ENCODE measurements at places on chromosomes 5 and 9.

DNA sequence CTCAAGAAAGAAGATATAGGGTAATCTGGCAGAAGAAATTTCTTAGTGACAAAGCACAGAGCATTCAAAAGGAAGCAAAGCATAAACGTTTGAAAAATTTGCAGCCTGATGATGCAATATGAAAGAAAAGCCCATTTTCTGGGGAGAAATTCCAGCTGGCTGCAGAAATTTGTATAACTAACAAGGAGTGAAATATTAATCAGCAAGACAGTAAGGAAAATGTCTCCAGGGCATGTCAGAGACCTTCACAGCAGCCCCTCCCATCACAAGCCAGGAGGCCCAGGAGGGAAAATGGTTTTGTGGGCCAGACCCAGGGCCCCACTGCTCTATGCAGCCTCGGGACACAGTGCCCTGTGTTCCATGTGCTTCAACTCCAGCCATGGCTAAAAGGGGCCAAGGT lies 359.4 kb downstream of the HINT1 start:
- no peak for DNase-seq

DNA sequence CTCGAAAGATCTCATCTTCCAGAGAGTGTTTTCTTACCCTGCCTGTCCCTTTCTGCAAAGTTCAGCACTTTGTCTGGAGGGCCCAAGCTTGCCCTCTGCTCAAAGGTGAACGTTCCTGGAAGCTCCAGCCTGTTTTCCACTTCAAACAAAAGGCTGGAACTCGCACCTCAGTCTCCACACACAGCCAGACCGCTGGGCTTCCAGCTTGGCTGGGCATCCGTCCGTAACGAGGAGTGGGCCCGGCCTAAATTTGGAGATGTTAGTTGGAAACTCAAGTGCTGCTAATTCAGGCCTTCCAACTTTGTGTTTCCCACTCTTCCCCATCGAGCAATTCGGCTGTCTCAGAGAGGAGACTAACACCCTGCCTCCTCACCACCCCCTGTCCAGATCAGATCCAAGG lies 35.1 kb downstream of the FGF18 start:
- no peak for DNase-seq

DNA sequence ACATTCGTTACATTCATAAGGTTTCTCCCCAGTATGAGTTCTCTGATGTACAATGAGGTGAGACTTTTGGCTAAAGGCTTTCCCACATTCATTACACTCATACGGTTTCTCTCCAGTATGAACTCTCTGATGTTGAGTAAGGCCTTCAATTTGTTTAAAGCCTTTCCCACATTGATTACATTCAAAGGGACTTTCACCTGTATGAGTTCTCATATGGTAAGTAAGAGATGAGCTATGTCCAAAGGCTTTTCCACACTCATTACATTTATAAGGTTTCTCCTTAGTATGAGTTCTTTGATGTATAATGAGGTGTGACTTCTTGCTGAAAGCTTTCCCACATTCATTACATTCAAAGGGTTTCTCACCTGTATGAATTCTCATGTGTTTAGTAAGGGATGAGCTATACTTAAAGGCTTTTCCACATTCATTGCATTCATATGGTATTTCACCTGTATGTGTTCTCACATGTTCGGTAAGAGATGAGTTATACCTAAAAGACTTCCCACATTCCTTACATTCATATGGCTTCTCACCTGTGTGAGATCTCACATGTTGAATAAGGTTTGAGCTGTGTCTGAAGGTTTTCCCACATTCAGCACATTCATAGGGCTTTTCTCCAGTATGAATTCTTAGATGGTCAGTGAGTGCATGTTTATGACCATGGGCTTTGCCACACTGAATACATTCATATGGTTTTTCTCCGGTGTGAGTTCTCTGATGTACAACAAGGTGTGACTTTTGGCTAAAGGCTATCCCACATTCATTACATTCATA lies 13.5 kb downstream of the ZFP37 start:
- no peak for DNase-seq

- no peak for DNase-seq
These were observed 113.9 kb upstream of the SLC12A2 start for GRCh38 chr5:127969651-127970050.

GRCh38 chr5:160750938-160751657 lies 100.9 kb downstream of the ATP10B start:
- no peak for DNase-seq

DNA sequence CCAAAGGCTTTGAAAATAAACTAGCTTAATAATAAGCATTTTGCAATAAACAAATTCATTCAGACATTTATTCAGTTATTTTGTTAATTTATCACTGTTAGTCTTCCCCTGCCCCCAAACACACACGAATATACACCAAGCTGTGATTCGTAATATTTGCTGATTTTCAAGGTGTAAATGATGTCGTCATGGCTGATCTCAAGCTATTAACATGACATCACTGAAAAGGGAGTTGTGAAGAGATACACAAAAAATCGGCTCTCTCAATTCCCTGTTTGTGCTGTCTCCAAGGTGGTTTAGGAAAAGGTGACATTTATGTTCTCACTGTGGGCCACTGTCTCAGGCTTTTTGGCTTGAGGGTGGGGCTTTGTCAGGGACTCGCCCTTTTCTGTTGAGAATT lies 413.3 kb downstream of the CDH9 start:
- no peak for DNase-seq

GRCh38 chr5:89218364-89218763 lies 335.4 kb upstream of the MEF2C start:
- no peak for DNase-seq

GRCh38 chr5:161660806-161661205 lies 24.7 kb upstream of the GABRA6 start:
- DNase-seq = no peak

DNA sequence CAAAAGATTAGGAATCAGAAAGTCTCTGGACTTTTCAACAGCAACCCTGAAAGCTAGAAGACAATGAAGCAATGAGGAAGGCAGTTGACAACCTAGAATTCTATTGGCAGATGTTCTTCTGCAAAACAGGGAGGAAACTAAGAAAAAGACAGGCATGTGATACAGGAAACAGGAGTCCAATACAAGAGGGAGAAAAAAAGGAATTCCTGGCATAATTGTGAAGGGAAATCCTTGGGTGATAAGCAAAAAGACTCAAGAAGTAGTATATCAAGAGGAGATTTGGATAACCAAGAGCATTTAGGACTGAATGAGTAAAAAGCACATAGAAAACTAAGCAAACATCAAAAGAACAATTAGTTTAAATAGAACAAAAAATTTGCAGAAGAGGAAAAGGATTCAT lies 58.6 kb downstream of the LPAR1 start:
- no peak for DNase-seq

DNA sequence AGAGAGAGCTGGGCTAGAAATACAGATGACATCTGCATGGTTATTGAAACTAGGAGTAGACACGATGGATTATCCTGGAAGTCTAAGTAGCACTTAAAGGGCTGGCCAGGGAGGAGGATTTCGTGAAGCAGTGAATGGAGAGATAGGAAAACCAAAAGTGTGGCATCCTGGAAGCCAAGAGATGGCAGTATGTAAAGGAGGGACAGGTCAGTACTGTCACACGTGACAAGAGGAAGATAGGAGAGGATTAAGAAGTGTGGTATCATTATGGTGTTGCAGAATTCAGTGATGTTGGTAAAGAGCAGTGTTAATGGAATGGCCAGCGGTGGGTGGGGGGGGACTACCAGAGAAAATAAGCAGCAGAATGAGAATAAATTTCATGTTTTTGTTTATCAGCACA lies 11.7 kb downstream of the RAD23B start:
- no peak for DNase-seq

DNA sequence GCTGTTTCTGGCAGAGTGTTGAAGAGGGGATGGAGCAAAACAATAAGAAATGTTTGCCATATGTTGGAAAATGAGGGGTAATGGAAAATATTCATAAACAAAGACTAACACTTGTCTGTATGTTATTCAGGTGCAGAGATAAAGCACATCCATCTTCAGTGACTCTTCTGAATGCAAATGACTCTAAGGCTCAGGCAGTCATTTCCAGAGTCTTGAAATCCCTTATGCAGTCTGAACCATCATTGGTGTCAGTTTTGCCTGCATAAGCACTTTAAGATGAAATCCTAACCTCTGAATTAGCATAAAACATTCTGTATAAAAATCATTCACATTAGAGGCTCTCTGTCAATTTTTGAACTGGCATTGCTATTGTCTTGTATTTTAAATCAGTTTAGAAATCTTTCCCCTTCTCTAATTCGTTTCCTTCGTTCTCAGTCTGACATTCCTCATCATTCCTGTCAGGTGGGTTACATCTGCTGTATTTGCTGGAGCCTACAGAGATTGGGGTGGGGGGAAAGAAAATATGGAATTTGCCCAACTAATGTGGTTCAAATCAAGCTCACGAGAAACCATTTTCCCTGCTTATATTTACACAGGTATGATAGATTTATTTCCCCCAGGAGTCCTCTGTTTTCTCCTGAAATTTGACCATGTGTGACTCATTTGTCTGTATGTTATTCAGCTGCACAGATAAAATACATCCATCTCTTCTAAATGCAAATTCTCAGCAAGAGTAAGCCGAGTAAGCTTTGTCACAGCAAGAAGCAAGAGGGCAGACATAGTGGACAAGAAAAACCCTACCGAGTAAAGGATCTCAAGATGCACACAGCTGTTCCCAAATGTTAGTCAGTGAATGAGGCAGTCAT lies 31.6 kb downstream of the ENC1 start:
- no peak for DNase-seq

DNA sequence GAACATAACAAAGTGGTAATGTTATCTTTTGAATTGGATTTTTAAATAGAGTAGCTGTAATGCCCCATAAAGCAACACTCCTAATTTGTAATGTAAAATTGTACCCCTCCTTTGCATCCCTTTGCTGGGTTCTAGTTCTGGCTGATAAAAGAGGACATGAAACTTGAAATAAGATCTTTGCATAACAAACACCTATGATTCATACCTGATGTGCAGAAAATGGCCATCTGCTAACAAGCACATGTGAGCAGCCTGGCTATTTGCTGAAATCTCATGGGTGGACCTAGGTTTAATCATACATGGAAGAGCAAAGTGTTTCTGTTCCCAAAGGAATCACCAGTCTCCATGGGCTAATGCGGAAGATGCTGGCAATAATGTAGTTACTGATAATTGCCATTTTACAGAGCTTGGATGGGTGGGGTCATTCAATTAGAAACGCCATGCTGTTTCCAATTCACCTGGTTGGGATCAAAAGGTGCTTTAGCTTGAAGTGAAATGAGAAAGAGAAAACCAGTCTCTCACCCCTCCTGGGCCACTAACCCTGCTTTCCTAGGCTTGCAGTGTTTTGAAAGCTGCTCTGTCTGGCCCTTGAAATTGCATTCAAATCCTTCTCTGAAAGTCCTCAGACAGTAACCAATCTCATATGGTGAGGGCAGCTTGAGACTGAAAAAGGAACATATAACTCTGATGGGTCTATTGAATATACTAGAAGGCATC lies 585.1 kb downstream of the TLE4 start:
- DNase-seq = no peak

- no peak for DNase-seq
These were observed 65.4 kb downstream of the SEMA5A start for GRCh38 chr5:9480499-9480898.

- DNase-seq = no peak
These were observed 4.1 kb downstream of the SLC23A1 start for GRCh38 chr5:139378941-139379361.

DNA sequence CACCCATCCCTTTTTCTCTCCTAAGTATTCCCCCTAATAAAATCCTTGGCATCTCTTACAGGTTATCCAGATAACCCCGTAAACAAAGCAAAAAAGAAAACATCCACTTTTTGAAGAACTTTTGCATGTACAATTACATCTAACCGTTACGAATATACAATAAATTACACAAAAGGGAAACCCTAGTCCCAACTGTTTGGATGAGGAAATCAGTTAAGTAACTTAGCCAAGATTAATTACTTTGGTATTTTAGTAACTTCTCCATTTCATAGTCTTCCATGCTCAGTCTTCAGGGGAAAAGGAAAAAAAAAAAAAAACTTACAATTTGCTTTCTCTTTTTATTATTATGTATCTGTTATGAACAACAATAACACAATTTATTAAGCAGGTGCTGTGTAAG lies 212.9 kb downstream of the ACTL7B start:
- no peak for DNase-seq

GRCh38 chr9:104725014-104725413 lies 22.5 kb upstream of the NIPSNAP3A start:
- no peak for DNase-seq

DNA sequence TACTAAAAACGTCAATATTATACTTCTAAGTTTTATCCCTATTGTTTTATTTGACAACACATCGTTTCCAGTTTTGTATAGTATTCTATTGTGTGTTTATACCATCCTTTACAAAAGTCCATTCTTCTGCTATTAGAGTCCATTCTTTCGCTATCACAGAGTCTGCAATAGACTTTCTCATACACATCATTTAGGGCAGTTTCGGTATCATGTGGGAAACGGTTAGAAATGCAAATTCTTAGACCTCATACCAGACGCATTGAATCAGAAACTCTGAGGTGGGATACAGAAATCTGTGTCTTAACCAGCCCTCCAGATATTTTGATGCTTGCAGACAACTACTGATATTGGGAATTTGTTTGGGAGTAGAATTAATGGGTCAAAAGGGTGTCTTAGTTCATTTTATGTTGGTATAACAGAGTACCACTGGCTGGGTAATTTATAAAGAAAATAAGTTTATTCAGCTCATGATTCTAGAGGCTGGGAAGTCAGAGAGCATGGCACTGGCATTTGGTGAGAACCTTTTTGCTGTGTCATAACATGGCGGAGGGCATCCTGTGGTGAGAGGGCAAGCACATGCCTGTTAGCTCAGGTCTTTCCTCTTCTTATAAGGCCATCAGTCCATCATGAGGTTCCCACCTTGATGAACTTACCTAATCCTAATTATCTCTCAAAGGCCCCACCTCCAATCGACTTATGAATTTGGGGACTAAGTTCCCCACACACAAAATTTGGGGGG lies 21.1 kb downstream of the CARTPT start:
- no peak for DNase-seq

- no peak for DNase-seq
These were observed 4.3 kb upstream of the TIFAB start for GRCh38 chr5:135456238-135457099.

GRCh38 chr5:28473531-28474107 lies 1435.2 kb upstream of the CDH9 start:
- no peak for DNase-seq

DNA sequence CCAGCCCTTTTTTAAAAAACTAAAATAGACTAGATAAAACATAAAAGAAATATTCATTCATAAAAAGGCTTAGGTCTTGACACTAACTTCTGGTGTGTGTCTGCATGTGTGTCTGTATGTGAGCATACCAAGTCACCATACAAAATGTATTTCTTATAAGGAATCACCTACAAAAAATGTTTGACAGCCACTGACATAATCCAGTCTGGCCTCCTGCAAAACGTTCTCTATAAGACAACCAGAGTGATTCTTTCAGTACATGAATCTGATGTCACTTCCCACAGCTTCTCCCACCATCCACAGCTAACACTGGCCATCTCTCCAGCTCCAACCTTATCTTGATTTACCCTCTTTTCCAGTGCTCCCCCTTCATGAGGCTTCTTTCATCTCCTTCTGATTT lies 192.3 kb downstream of the TLE1 start:
- DNase-seq = no peak

DNA sequence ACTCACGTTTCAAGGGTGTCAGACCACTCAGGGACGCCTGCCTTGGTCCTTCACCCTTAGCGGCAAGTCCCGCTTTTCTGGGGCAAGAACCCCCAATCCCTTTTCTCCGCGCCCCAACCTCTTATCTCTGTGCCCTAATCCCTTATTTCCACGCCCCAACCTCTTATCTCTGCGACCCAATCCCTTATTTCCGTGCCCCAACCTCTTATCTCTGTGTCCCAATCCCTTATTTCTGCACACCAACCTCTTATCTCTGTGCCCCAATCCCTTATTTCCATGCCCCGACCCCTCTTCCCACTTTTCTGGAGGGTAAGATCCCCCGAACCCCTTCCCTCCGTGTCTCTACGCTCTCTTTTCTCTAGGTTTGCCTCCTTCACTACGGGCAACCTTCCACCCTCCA lies 139.4 kb downstream of the DAB2IP start:
- no peak for DNase-seq

Measured in esophagus squamous epithelium (tissue), 5 donors.